ENCODE measurements at places on chromosomes 2 and 18.

GRCh38 chr2:62112179-62112578 is 83.7 kb upstream of the B3GNT2 start:
- DNase-seq: no peak

DNA sequence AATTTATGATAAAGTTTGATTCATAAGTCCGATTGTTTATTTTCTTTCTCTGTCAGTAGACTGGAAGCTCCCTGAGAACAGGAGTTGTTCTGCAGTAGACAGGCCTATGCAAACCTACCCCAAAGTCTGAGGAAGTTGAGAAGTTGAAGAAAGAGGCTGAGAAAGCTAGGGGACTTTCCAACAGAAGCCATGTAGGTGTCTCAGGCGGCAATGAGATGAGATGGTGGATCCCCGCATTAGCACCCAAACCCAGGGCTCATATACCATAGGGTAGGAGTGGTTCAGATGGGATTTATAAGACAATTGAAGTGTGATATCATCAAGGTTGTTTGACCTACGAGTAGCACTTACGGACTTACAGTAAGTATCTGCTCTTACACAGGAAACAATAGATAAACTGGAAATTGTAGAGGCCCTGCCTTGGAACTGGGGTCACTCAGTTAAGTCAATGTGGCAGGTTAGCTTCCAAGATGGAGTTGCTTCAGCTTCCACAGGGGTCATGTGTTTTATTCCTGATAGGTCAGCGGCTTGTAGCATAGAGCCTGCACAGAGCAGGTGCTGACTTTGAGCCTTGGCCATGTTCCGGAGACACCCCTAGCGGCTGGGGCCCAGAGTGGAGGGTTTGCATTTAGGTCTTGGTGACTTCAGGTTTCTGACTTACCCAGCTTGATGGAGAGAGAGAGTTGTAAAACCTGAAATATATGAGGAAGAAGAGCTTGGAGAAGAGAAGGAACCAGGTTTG is 2.3 kb upstream of the PSD4 start:
- DNase-seq: no peak

- DNase-seq: no peak
Measured at GRCh38 chr2:60961457-60961856, 56.1 kb upstream of the PEX13 start.

DNA sequence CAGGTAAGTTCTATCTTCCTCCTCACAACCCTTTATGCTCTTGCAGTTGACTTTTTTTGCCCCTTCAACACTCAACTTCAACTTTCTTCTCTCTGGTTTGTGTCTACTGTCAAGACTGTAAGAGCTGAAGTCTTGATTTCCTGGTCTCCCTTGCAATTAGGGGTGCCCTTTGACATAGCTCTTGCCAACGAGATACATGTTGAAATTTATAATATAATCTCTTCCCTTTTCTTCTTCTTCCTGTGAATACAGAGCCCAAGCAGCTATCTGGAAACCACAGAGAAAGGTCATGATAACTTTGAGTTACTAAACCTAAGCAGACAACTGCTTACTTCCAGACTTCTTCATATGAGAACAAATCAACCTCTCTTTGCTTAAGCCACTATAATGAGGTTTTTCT is 163.5 kb downstream of the MC4R start:
- DNase-seq: no peak

DNA sequence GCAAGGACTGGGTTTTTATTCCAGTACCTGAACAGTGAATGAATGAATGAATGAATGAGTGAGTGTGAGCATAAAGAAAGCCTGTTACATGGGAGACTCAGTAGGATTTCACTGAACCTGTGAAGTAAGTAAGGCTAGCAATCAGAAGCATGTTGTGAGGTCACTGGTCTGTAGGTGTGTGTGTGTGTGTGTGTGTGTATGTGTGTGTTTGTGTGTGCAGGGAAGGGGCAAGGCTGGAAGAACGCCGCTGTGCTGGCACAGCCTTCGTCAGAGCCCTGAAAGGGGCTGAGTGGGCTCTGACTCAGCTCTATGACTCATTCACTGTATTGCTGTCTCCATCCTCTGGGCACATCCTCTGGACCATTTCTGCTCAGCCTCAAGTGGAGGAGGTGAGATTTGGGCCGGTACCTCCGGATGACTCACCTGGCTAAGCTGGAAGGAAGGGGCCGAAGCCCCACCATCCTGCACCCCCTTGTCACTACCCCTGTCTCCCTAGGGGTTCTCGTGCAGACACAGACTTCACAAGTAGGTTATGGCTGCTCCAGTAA is 51.4 kb upstream of the MRPL33 start:
- no peak for DNase-seq

- DNase-seq: no peak
Measured at GRCh38 chr18:75161256-75162028, 47.5 kb downstream of the PTGR3 start.

- DNase-seq: no peak
Measured at GRCh38 chr2:9984871-9985480, 33.5 kb downstream of the GRHL1 start.

- DNase-seq: no peak
Measured at GRCh38 chr2:36530983-36531354, 67.0 kb downstream of the FEZ2 start.
